ENCODE measurements at places on chromosomes 12 and 14.

DNA sequence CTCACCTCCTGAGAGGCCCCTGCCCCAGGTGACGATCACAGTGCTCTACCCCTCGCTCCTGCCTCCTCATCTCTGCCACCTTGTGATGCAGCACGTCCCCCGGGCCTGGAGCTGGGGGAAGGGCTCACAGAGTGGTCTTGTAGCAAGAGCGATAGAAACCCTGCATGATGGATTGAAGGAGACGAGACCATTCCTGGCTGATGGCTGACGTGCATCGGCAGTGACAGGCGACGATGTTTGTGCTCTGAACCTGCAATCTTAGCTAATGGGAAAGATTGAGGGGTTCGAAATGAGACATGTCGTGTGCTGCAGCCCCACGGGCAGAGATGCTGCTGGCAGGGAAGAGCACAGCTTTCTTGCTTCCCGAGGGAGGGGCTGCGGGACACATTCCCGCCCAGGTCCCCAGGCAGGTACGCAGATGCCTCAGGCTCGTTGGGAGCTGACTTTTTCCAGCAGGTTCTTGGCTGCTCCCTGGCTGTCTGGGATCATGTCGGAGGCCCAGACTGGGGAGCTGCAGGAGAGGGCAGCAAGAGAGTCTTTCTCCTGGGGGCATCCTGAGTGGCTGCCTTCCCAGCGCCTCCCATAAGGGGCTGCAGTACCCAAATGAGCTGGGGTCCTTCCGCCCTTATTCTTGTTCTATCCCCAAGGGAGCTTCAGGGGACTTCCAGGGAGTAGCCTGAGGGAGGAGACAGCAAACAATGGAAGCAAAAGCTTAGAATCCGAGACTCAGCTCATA, 38.7 kb upstream of the GPATCH2L start:
- DNase-seq, result no peak

- DNase-seq, result no peak
Observed at GRCh38 chr12:131188131-131189050, 234.7 kb downstream of the ADGRD1 start.

DNA sequence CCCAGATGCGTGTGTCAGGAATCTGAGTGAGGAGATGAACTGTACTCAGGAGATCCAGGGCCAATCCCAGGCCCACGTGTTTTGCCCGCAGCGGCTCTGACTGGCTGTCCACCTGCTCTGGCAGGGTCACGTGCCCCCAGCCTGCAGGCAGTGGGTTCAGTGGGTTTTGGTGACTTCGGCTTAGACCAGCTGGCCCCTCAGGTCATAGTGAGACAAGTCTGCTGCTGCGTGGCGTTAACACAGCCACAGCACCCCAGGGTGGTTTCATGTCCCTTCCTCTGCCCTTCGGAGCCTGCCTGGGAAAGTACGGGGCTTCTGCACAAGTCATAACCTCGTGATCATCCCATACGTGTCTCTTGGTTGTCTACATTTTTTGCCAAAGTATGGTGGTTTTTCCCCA, 2.6 kb downstream of the FBRSL1 start:
- no peak for DNase-seq

- peak; percentile 5 for DNase-seq
Observed at GRCh38 chr12:31817120-31817519, 88.3 kb upstream of the AMN1 start.

DNA sequence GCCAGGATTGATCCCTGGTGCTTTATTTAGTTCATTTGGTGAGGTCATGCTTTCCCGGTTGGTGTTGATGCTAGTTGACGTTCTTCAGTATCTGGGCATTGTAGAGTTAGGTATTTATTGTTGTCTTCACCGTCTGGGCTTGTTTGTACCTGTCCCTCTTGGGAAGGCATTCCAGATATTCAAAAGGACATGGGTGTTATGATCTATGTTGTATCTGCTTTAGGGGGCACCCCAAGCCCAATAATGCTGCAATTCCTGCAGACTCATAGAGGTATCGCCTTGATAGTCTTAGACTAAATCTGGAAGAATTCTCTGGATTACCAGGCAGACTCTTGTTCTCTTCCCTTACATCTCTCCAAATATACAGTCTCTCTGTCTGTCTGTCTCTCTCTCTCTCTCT, 42.1 kb downstream of the AK7 start:
- DNase-seq, result no peak

- DNase-seq, result no peak
Observed at GRCh38 chr12:81819991-81820633, 61.0 kb upstream of the PPFIA2 start.

- DNase-seq, result no peak
Observed at GRCh38 chr14:76329951-76330350, 46.0 kb upstream of the ESRRB start.

DNA sequence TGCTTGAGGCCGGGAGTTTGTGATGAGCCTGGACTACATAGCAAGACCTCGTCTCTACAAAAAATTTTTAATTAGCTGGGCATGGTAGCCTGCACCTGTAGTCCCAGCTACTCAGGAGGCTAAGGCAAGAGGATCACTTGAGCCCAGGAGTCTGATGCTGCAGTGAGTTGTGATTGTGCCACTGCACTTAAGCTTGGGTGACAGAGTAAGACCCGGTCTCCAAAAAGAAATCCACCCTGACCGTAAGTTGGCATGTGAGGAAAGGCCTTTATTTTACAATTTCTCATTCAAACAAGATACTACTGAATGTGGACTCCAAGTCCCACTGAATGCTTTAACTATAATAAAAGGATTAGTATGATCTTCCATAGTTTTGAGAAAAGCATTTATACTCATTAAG, 27.3 kb downstream of the PSMA6 start:
- DNase-seq, result no peak

- DNase-seq, result no peak
Observed at GRCh38 chr14:92409043-92409442, 86.1 kb downstream of the SLC24A4 start.

DNA sequence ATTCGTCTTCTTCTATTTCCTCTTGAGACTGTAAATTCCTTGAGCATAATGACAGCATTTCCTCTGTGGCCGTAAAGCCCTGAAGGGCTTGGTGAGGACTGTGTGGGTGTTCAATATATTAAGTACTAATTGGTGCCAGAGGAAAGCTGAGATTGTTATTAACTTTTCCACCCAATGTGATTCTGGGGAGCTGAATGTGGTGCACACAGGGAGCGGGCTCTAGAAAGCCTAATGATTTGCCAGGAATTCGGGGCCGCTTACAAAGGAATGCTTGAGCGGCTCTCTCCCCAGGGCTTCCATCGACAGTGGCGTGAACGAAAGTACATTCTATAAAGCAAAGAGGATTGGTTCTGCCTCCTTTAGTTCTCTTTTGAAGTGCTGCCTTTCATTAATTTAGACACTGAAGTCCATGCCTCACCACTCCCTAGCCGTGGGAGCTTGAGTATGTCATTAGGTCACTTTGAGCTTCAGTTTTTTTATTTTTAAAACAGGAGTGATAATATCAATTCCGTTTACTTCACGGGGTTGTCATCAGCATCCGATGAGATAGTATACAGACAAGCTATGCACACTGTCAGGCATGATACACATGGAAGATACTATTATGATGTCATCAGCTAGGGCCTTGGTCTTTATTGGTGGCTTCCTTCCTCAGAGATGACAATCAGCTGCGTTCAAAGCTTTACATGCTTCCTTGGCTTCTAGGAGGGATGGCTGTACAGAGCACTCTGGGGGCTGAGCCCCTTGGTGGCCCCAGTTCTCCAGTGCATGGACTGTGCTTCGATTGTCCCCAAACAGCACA, 11.0 kb upstream of the GSG1 start:
- no peak for DNase-seq

DNA sequence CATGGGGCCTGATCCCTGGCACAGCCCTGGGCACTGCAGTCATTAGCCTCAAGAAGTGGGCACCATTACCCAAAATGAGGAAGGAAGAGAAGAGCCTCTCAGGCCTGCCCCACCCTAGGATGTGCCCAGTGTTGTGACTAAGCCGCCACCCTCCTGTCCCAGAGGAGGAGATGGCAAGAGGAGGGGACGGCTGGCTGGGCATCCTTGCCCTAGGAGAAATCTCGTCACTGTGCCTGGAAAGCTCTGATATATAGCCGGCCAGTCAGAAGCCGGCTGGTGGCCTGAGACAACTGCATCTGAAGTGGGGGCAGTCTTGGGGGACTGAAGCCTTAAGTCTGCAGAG, 115.2 kb downstream of the LGMN start:
- DNase-seq, result no peak

DNA sequence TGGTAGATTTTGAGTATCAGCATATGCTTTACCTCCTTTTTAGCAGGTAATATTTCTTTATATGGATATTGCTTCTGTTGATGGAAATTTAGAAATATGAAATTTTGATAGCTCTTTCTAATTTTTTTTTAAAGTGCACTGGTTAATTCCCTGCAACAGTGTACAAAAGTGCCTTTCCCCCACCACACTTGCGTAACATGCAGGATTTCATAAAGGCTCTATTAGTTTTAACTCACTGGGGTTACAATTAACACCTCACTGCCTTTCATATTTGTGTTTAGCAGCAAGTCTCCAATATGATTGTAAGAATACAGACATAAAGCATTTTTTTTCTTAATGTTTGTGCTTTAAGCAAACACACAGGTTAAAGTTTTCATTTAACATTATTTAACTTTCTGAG, 25.6 kb downstream of the MNAT1 start:
- DNase-seq, result no peak

- DNase-seq, result peak; percentile 29
Observed at GRCh38 chr12:54160769-54161480, 27.9 kb downstream of the SMUG1 start.

- no peak for DNase-seq
Observed at GRCh38 chr12:61920230-61920629, 340.0 kb upstream of the USP15 start.

GRCh38 chr12:77687321-77687720, 143.4 kb upstream of the NAV3 start:
- no peak for DNase-seq

DNA sequence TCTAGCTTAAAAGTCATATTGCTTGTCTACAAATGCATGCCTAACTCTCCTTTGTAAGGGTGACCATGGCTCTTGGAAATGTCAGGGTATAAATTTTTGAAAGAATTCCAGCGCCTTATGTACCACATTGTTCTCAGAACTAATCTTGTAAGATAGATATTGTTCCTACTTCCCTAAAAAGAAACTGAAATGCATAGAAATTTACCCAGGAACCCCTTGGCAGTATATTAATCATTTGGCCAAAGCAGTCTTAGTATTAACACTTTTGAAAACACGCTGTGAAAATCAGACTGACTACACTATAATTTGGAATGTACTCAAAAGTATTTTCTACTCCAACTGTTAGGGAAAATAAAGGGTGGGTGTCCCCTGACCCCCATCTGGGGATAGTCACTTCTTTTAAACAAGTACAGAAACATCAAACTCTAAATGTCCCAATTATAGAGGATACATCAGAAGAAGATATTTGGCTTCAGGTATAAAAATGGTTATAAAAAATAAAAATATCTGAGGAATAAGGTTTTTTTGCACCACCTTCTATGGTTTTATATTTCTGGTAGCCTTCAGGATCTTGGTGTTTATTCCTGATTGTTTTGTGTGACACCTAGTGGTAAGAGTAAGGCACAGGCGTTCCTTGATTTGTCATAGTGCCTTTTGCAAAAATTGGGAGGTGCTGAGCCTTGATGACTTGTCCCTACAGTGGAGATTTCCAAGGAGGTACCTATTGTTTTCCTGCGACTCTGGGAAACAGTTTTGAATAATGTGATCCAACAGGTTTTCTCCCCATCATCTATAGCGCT, 2.2 kb upstream of the NFKBIA start:
- DNase-seq, result peak; percentile 80

DNA sequence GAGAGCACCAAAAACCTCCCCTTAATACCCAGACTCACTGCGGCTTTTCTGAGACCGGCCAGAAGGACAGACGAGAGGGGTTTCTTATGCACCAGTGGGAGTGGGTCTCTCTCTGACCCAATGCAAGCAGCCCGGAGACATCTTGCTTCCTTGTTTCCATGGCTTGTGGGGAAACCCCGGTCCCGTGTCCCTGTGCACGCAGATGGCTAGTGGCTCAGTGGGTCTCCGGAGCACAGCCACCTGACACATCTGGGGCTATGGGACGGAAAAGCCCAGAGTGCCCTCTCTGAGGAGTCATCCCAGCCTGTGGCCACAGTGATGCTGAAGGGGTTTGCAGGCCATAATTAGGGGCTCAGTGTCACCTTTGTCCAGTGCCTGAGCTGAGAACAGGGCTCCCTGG, 197.6 kb downstream of the PHETA1 start:
- no peak for DNase-seq

DNA sequence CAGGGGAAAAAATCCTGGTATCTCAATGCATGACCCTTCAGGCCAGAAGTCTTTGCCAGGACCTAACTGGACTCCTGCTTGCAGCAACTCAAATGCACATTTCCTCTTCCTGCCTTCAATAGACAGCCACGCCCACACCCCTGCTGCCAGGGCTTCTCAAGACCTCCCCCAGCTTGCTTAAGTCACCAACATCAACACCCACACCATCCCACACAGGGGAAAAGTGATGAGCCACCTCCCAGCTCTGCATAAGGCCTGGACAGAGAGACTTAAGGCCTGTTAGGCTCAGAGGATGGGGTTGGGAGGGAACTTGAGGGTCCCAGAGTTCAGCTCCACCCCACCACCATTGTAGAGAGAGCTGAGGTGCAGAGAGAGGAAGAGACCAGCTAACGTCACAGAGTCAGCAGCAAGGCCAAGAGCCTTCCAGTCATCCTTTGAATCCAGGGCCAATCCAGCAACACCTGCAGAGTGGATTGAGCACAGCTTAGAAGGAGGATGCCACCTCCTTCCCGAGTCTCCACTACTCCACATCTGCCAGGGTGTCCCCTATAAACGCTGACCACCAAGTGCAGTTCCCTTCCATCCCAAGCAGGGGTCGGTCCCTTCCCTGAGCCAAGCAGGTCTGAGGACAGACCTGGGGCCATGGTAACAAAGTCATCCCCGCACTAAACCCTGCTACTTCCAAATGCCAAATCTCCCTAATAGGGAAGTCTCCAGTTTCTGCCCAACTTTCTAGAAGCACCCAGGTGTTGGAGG, 50.0 kb downstream of the KDM2B start:
- no peak for DNase-seq

- no peak for DNase-seq
Observed at GRCh38 chr14:79165471-79166090, 995.4 kb downstream of the NRXN3 start.
